ENCODE measurements at places on chromosomes 5 and 9.

DNA sequence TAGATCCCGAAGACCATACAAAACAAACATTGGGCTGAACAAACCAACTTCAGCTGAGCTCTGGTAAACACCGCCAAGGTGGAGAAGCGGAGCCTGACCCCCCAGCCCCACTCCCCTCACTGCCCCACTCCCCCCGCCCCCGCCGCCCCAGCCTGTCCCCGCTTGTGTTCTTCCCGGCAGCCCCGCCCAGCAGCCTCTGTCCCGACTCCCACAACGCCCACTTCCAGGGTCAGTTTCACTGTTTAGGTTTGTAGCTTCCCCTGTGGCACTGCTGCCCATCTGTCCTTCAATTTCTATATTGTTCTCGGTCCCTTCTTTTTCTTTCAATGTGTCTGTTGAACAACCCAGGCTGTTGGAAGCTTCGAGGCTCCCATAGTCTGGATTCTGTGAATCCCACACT is 112.0 kb upstream of the CACNA1B start:
- no peak for DNase-seq

DNA sequence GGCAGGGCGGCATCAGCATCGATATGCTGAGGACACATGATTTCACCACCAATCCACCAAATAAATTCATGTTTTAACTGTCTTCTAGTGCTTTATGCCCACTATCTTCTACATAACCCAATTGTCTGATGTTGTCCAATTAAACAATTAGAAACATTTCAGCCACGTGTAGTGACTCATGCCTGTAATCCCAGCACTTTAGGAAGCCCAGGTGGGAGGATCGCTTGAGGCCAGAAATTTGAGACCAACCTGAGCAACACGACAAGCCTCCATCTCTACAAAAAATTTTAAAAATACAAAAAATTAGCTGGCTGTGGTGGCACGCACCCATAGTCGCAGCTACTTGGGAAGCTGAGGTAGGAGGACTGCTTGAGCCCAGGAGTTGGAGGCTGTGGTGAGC is 128.1 kb downstream of the MYO10 start:
- DNase-seq: no peak

- no peak for DNase-seq
Measured at GRCh38 chr5:173839117-173839713, 48.9 kb upstream of the CPEB4 start.

GRCh38 chr5:144205141-144205551 is 34.5 kb downstream of the KCTD16 start:
- no peak for DNase-seq

DNA sequence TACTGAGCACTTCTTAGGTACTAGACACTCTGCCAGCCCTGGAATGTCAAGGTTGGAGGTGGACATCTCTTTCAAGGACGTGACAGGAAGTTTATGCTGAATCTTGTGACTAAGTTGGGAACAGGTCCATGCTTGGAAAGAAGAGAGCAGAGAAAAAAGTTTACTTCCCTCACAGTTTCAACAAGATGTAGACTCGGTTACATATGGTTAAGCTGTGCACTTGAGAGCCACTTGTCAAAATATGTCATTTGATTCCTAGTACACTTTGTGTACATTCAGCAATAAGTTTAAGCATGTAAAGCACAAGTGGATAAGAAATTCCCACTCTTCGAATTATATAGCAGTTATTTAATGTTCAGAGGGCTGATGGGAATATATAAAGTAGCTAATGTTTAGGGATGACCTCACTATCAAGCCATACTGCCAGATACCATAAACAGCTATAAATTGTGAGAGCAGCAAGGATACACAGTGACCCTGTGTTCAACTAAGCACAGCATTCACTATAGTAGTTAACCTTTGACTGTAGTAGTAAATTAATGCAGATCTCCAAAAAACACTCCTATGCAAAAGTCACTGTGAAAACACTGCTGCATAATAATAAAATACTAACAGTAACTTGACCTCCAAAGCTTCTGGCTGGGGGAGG is 1944.6 kb upstream of the WWC1 start:
- DNase-seq: no peak

DNA sequence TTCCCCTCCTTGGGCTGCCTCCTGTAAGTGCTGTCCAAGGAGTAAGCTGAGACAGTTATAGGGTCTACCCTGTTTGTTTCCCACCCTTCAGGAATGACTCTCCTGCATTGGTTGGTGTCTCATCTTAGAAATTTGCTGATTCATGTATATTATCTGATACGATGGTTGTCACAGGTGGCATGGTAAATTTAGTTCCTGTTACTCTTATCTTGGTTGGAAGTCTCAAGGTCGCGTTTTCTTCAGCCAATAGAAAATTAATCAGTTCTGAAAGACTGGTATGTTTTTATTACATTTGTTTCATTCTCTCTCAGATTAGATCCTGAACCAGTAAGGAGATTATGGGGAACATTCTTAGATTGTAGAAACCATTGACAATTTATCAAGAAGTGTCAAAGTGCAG is 42.7 kb downstream of the SCGB3A1 start:
- no peak for DNase-seq

GRCh38 chr9:122605691-122606090 is 8.8 kb upstream of the OR1Q1 start:
- no peak for DNase-seq

- DNase-seq: no peak
Measured at GRCh38 chr5:31285025-31285424, 91.5 kb downstream of the CDH6 start.

- no peak for DNase-seq
Measured at GRCh38 chr9:124062172-124062571, 50.6 kb downstream of the LHX2 start.

DNA sequence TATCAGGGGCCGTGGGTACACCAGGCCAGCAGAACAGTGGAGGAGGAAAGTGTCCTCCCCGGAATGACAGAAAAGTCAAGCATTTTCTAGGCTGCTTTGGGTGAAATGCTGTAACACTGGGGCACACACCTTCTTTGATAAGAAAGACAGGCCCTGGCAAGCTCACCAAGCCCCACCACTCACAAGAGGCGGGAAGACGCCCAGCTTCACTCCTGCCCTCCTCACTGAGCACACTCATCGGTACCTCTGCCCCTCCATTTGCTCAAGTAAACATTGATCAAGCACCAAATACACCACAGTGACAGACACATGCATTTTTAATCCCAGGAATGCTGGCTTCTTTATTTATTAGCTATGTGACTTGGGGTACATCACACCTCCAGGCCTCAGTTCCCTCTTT is 43.1 kb downstream of the B4GALT1 start:
- no peak for DNase-seq

DNA sequence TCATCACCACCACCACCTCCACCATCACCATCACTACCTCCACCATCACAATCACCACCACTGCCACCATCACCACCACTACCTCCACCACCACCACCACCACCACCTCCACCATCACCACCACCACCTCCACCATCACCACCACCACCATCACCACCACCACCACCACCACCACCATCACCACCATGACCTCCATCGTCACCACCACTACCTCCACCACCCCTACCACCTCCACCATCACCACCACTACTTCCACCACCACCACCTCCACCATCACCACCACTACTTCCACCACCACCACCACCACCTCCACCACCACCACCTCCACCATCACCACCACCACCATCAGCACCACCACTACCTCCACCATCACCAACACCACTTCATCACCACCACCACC is 23.5 kb upstream of the ADCY2 start:
- DNase-seq: no peak

- DNase-seq: no peak
Measured at GRCh38 chr9:8382266-8382665, 582.7 kb upstream of the DMAC1 start.

DNA sequence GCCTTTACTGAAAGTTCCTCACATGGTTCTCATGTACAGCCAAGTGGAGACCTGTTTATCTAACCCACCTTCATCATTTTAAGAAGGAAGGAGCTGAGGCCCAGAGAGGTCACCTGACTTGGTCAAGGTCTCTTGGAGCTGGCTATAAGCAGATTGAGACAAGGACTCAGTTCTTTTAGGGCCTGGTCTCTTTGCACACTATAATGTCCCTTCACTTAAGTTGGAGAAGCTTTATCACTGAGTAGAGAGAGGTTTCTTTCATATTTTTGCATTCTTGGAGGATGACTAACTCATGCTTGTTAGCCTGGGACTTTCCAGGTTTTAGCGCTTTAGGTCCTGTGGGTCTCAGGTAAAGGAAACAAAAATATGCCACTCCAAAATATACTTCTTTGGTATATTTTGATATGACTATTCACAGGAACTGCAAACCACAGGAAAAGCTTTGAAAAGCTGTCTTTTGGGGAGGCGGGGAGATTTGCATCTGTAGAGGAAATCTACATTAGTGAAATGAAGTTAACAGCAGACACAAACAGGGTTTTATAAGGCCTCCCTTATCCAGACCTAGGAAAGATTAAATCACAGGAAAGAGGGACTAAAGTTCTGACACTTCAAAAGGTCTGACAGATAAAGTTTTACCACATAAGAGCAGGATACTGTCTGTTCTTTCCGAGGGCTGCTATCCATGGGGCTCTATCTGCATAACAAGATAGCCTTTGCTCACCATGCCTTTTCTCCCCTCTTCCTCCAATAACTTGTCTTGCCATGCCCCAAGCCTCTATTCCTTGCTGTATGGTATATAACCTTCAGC is 95.8 kb upstream of the ANKRD55 start:
- DNase-seq: no peak

- no peak for DNase-seq
Measured at GRCh38 chr9:132931178-132931735, 13.2 kb downstream of the TSC1 start.

DNA sequence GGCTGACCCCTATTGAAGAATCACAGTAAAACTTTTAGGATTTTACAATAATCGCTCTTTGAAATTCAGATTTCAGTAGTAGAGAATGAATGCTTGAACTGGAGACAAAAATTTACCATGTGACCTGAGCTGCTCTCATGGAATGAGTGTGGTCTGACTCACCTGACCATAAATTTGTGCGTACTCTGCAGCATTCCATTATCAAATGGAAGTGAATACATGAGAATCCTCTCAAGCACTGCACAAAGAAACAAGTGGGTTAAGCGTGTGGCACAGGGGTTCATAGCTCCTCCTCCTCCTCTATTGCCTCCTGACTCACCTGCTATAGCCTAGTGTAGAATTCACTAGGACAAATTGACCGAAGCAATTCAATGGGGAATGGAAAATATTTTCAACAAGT is 269.8 kb upstream of the CDH9 start:
- DNase-seq: no peak

- no peak for DNase-seq
Measured at GRCh38 chr9:99307851-99308250, 85.8 kb downstream of the SEC61B start.

GRCh38 chr9:108544866-108545265 is 310.9 kb downstream of the ACTL7B start:
- DNase-seq: no peak

GRCh38 chr5:168829044-168829443 is 249.9 kb upstream of the PANK3 start:
- no peak for DNase-seq

DNA sequence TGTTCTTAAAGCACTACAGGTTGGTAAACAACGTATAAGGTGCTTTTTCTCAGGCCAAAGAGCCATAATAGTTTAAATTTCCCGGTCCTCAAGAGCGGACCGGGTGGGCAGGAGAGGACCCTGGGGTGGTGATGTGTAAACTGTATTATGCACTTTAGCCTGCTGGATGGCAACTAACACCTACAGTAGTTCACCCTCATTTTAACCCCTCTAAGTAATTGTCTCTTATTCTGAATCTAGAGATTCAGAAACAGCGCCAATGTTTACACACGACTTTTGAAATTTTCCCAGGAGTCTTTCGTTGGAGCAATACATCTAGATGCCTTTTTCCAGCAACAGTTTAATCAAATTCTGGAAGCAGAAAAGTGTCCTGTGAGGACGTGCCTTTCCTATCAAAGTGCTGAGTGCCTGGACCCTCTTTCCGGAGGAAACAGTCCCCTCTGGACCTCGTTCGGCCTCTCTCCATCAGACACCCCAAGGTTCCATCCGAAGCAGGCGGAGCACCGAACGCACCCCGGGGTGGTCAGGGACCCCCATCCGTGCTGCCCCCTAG is 676 bp upstream of the OCLN start:
- no peak for DNase-seq

DNA sequence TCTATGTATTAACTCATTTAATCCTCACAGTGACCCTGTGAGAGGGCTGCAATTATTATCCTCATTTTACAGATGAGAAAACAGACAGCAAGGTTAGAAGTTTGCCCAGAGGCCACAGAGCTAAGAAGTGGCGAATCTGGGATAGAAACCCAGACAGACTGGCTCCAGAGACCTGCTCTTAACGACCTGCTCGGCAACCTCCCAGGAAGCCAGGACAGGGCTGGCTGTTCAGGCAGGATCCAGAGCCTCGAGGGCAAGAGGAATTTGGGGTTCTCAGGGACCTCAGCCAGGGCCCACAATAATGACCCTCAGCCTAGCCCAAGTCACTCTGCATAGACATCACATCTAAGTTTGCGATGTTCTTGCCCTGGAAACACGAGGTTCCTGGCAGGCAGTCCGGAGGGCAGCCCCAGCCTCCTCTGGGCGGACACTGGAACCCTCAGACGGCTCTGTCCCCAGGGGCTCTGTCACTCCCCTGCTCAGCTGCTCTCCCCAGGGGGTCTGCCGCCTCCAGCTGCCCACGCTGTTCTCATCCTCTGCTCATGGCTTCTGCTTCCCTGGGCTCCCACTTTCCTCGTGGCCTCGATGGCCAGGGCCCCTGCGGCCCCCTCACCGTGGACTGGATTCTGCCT is 138.5 kb upstream of the ERCC6L2 start:
- DNase-seq: no peak

- no peak for DNase-seq
Measured at GRCh38 chr5:80620211-80620610, 34.2 kb upstream of the MSH3 start.

DNA sequence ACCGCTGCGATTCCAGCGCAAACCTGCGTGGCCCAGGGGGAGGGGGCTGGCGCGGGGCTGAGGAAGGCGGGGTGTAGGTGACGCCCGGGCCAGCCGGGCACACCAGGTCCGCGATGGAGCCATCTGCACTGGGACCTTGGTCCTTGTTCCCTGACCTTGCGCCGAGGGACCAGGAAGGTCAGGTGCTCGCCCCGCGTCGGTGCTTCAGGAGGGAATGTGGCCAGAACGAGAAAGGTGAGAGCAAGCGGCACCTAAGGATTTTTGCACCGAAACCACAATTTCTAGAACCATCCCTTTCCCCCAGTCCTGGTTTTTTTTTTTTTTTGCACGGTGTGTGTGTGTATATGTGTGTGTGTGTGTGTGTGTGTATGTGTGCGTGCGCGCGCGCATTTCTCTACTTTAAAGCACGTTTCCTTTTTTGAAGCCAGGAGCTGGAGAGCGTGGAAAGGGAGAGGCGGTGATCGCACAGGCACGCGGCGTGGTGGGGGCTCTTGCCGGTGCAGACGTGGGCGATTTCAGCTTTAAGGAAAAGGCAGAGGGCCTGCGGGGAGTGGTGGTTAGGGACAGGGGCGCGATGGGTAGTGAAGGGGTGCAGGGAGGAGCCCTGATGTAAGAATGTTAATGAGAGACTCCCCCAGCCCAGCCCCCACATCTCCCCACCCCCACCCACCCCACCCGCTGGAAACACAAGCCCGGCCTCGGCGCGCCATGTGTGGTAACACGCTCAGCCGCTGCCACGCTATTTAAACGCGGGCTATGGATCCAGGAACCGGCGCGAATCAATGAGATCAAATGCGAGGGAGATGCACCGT is at the start of gene NPR3:
NPR3 (plus strand) TSS at position 772 of the 812 bp plus-strand sequence. CDS start 456 bp downstream, outside the sequence.
- no peak for DNase-seq
